ENCODE measurements at places on chromosomes 6 and 20. TPM values are rescaled to one million over a fixed set of nuclear protein-coding genes. Genes with fewer than 3 reads are reported as not detected.

DNA sequence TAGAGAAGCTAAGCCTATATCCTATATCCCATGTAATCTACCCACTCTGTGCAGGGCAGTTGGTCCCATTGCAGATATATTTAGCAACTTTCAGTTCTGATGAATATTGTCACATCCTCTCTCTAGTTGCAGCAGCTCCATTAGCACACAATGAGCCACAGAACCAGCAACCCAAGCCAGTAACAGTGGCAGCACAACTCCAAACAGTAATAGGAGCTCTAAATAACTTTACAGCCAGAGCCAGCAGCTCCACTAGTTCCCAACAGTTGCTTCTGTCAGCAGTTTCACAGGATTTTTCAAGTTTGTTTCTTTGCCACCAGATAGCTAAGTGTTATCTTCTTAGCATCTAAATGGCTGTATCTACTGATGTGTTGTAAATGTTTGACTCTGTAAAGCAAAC lies 490.8 kb downstream of the HTR1B start:
- no peak for DNase-seq

DNA sequence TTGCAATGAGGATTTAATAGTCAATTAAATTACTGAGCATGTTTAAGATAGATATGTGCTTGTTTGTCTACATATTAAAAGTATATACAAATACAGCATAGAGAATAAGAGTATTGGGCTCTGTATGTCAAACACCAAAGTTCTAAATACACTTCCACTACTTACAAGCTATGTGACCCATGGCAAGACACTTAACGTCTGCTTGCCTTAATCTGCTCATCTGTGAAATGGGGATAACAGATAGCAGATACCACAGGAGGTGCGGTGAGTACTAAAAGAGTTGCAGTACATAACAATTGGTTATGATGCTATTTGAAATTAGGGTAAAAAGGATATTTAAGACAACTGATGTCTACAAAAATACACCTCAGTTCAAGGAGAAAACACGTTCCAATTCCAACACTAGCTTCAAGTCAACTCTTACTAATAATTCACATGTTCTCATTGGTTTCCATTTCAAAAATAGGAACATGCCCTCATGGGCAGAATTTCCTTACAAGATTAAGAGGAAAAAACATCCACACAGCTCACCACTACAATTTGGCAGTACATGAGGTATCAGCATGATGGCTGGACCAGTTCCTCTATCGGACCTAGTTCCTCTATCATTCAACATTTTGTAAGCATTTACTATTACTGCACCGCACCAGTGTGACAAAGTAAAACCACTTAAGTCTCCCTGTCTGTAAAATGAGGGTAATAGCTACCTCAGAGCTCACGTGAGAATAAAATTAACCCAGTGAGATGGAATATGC lies 101.1 kb downstream of the SMLR1 start:
- no peak for DNase-seq

- no peak for DNase-seq
These were observed 60.8 kb upstream of the APCDD1L start for GRCh38 chr20:58575776-58576602.

GRCh38 chr20:23048283-23049200 lies 930 bp downstream of the THBD start:
- DNase-seq: no peak

DNA sequence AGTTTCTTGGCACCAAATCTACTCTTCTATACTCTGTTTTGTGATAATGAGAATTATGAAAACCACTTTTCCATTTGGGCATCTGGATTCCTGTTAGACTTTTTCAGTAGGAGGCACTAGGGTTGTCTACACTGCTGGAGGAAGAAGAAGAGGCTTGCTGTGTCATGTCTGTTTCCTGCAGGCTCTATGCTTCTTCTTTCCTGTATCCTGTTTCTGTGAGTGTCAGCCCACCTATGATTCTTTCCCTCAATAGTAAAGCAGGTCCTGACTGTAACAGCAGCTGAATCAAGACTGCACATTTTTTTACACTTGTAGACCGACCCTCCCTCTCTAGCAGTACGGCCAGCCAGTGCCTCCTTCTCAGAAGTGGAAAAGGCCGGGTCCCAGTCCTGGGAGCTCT lies 603.9 kb downstream of the HDGFL1 start:
- no peak for DNase-seq

GRCh38 chr6:139313229-139313628 lies 21.4 kb upstream of the TXLNB start:
- DNase-seq: no peak

The MYB gene
- total RNA-seq: 47.0 TPM

The PREX1 gene
- total RNA-seq: 130 TPM
